ENCODE measurements at places on chromosomes 12 and 14.

- no peaks in the 10 kb centered on the region for H3K36me3 ChIP-seq
- H3K27ac ChIP-seq, result no peak overlapping the region
- DNase-seq, result no peak
- peaks cover 8% of the 10 kb centered on the region for H3K4me1 ChIP-seq
- no peaks in the 10 kb centered on the region for H3K27me3 ChIP-seq
- no peak overlapping the region for H3K4me3 ChIP-seq
These were observed 206.5 kb upstream of the EEA1 start for GRCh38 chr12:93135286-93136239.

GRCh38 chr14:52876806-52877205 is 74.0 kb downstream of the FERMT2 start:
- peak overlapping the region; percentile 28 for H3K27ac ChIP-seq
- H3K36me3 ChIP-seq, result peaks cover 10% of the 10 kb centered on the region
- no peak for DNase-seq
- no peaks in the 10 kb centered on the region for H3K27me3 ChIP-seq
- H3K4me3 ChIP-seq, result no peak overlapping the region
- H3K4me1 ChIP-seq, result peaks cover 8% of the 10 kb centered on the region

DNA sequence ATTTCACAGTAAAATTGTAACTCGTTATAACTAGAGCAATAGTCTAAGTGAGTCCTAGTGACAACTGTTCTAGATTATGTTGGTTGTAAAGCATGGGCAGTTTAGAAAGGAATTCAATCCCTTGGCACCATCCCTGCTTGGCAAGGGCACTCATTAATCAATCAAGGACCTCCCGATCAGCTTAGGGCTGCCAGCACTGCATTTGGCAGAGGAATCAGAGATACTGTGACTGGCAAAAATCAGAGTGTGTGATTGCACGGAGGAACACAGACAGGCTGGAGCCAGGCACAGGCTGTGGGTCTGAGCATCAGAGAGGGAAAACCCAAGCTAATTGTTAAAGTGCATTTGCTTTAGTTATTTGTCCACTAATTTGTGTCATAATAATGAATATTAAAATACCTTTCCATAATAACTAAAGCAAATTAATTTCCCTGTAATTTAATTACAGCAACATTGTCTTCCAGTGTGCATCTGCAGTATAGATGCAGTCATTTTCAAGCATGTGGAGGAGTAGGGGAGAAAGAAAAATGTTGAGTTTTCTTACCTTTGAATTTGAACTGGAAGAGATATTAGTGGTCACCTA is 3.2 kb upstream of the EGLN3 start:
- H3K4me3 ChIP-seq, result no peak overlapping the region
- H3K36me3 ChIP-seq, result no peaks in the 10 kb centered on the region
- no peak overlapping the region for H3K27ac ChIP-seq
- no peaks in the 10 kb centered on the region for H3K27me3 ChIP-seq

DNA sequence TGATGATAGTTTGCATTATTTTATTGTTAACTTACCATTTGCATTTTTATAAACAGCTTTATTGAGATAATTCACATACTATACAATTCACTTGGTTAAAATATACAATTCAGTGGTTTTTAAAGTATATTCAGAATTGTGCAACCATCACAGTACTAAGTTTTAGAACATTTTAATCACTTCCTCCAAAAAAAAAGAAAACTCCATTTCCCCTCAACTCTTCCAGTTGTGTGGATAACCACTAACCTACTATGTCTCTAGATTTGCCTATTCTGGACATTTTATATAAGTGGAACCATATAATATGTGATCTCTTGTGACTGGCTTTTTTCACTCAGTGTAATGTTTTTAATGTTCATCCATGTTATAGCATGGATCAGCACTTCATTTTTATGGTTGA is 41.3 kb downstream of the WNK1 start:
- no peak for DNase-seq
- H3K27me3 ChIP-seq, result no peaks in the 10 kb centered on the region
- H3K36me3 ChIP-seq, result no peaks in the 10 kb centered on the region
- H3K4me1 ChIP-seq, result peaks cover 20% of the 10 kb centered on the region
- H3K4me3 ChIP-seq, result no peak overlapping the region
- H3K27ac ChIP-seq, result no peak overlapping the region

DNA sequence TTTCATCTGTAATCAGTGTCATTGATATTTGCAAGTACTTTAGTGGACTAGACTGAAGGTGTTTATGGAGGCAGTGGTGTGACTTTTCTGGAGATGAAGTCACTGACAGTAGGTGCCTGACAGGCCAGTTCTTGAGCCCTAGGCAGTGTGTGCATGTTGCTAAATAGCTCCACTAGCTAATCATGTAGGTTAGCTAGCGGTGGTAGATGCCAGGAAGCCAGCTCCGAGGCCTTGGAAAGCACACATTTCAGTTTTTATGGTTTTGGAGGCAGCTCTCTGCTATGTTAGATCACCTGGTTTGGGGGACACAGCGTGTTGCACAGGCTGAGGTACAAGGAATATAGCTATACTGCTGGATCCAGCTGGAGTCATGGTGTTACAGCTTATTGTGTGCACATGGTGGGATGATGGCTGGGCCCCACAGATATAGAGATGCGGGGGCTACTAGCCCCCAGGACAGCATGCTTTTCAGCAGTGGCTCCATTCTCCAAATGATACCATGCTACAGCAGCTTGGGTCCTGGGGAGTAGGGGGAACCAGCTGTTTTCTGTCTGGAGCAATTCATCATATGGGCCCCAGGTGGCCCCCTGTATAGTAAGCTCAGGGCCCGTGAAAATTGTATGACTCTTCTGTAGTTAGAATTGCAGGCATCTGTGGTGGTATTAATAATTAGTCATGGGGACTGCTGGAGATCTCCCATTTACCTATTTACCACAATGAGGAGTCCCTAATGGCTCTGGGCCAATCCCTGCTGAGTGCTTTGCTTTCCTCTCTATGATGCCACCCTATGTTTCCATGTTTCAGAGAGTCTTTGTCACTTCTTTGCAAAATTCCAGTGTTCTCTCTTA is 367.2 kb upstream of the LMO3 start:
- no peaks in the 10 kb centered on the region for H3K27me3 ChIP-seq
- no peak for DNase-seq

All from lung (tissue), 17 donors.